ENCODE measurements at places on chromosomes 3 and 15.

GRCh38 chr3:87197531-87197930, 29.6 kb upstream of the CHMP2B start:
- DNase-seq = no peak

DNA sequence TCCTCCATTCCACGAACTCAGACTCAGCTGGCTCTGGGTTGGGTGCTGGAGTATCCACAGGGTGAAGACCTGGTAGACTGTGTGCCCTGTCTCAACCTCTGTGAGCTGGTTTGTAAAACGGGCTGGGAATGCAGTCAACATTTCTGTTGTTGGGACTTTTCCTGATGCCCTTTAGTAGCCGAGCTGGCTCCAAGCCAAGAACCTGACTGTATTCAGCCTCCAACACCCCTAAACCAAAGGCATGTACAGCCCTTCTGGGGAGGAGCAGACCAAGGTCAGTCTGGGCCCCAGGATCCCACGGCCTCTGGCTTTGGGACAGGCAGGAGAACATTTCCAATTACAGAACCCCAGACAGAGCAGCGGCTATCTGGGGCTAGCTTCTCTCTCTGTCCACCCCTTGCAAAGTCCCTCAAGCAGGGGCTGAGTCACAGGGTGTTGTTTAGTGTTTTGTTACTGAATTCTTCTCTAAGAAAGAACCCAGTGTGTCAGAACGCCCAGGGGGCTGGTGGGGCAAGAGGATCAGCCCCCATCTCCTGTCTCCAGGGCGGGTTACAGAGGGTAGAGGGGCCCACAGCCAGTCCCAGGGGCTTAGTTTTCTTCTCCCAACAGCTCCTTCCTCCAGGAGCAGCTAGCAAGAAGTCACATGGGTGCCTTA, 56.8 kb upstream of the SLC6A6 start:
- no peak for DNase-seq

- DNase-seq = no peak
Measured at GRCh38 chr3:184322731-184323487, 8.5 kb downstream of the EIF4G1 start.

DNA sequence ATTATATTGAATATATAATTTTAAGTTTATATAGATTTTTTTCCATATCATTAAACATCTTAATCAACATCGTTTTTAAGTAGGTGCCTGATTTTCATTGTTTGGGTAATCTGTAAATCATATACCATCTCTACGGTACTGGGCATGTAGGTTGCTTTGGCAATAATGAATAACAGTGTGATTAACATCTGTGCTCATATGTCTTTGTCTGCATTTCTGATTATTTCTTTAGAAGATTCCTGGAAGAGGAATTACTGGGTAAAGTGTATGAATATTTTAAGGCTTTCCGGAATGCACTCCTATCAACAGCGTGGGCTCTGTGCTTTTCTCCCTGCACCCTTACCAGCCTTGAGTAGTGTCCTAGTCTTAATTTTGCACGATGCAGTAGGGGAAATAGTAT, 119.8 kb upstream of the LIPC start:
- DNase-seq = no peak

GRCh38 chr3:35043040-35043439, 596.3 kb upstream of the ARPP21 start:
- DNase-seq = no peak

DNA sequence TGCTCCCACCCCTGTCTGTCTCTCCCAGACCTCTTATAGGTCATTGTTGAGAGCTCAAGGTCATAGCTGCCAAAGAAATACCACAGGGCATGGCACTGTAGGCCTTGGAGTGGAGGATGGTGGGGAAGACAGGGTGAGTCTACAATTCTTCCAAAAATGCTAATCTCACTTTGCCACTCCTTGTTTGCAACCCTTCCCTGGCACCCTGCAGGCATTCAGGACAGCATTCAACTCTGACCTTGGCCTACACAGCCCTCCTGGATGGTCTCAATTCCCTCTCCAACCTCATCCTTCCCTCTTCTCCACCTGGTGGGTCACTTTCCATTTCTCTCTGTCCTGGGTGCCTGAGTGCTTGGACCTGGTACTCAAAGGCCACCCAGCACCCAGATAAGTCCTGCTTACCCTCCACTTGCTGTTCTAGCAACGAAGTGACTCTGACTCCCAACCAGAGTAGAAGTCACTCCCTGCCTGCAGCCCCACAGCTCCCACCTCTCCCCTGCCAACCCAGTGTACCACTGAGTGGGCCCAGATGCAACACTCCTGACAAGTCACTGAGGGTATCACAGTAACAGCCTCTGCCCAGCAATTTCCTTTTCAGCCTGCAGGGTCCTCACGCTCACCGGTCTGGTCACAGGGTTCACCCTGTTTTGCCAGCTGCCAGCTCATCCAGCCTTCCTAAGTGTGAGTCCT, 36.6 kb downstream of the AMOTL2 start:
- no peak for DNase-seq

GRCh38 chr15:87416591-87417257, 839.8 kb downstream of the NTRK3 start:
- DNase-seq = no peak

GRCh38 chr15:60326824-60327654, 70.7 kb downstream of the ANXA2 start:
- DNase-seq = no peak

DNA sequence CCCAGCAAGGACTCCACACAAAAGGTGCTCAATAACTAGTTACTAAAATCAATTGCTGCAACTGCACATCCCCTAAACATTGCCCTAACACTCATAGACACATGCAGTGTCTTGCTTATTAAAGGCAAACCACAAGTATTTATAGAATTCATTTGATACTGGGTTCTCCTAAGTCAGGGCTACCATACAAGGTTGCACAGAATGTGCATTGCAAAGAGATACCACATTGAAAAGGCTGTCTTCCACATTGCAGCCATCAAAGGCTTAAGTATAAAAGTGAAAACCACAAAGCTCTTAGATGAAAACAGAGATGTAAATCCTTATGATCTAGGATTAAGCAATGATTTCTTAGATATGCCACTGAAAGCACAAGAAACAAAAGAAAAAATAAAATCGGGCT, 33.6 kb upstream of the TOPAZ1 start:
- DNase-seq = no peak

GRCh38 chr3:49701388-49702077, 12.2 kb downstream of the RNF123 start:
- DNase-seq = no peak

DNA sequence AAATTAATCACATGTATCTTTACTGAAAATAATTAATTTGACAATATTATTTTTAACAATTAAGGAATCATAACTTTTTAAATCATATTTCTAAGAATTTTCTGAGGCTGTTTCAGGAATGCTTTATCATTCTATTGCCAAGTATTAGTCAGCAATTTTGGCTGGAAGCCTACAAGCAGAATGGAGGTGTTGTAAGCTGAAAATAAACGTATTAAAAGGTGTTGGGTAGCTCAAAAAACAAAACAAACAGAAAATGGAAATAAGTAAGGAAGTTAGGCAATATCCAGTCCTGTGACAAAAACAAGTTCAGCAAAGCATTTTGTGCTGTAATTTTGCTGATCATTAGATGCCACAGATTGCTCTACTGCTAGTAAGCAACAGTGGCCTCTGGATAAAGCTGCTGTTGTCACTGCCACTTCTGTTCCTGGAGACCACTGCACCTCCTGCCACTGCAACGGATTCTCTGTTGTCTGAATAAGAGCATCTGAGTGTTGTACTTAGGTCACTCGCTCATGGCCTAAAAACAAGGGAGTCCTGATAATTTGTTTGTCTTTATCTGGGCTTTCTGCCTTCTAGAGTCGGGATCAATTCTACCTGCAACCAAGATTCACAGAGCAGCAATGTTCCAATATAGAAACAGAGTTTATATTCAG, 63.5 kb upstream of the SLITRK3 start:
- no peak for DNase-seq

Measured in stimulated activated CD8-positive, alpha-beta memory T cell treated with anti-CD3 and anti-CD28 coated beads, Interleukin-7, amount 100 ng/mL, for 1 hour (primary cell).